ENCODE measurements at places on chromosomes 4 and X.

GRCh38 chr4:157576671-157577217 lies 356.2 kb downstream of the GRIA2 start:
- DNase-seq = no peak

DNA sequence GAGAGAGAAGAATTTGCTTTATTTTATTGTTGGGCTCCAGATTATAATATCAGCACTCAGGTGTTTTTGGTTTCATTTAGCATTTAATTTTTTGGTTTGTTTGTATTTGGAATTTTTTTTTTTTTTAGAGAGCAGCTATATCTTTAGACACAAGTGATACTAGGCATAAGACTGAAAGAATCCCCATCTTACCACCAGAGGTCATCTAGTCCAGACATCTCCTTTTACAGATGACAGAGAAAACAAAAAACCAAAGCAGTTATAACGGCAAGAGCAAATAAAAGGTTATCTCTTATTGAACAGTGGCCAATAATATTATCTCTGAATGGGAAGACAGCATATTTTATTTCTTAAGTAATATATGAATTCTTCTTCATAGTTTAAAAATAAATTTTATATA lies 22.8 kb downstream of the USP38 start:
- DNase-seq = no peak

DNA sequence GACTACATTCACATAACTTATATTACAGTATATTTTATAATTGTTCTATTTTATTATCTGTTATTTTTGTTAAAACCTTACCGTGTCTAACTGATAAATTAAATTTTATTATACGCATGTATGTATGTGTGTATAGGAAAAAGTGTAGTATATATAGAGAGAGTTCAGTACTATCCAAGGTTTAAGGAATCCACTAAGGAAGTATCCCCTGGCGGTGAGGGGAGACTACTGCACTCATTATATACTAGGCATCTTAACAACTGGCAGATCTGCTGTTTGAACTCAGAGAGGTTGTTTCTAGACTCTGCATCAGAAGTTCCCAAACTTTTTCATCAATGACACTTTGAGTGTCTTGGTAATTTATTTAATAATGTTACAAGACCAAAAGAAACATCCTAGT lies 70.9 kb downstream of the NDST4 start:
- DNase-seq = no peak

GRCh38 chrX:32798990-32799389 lies 412.4 kb downstream of the DMD start:
- DNase-seq = no peak

- no peak for DNase-seq
Measured at GRCh38 chr4:174357321-174357720, 73.6 kb downstream of the CEP44 start.

DNA sequence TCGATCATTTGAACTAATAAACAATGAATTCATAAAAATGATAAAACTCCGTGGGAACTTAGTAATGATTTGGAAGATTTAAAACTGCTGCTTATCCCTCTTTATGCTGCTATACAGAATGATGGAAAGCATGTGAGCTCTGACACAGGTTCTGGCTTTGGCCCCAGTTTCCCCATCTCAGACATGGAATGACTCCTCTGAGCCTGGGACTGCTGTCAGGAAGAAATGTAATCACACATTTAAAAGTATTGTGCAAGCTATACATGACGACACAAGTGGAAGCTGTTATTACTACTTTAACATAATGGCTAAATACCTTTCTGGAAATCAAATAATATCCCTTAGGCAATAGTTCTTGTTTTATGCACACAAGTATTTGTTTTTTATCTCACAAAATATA lies 161.7 kb downstream of the DCHS2 start:
- no peak for DNase-seq

- DNase-seq = no peak
Measured at GRCh38 chrX:112536544-112536943, 143.2 kb downstream of the LHFPL1 start.

DNA sequence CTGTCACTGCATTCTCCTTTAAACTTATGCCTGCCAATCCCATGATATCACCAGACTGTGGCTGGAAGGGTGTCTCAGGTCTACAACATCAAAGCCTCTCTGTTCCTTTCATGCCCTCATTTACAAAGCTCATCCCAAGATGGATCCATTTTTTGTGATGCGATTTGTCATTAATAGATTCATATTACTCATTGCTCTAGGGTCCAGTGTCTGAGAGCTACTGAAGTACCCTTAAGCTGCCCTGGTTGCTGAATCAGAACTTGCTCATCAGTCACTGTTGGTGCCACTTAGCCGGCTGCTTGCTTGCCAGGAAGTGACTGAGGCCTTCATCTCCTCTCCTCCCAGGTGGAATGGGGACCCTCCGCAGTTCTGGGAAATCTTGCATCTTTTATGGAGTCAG lies 395.5 kb upstream of the BOD1L1 start:
- DNase-seq = no peak

- DNase-seq = no peak
Measured at GRCh38 chr4:40583850-40584439, 45.7 kb downstream of the RBM47 start.

DNA sequence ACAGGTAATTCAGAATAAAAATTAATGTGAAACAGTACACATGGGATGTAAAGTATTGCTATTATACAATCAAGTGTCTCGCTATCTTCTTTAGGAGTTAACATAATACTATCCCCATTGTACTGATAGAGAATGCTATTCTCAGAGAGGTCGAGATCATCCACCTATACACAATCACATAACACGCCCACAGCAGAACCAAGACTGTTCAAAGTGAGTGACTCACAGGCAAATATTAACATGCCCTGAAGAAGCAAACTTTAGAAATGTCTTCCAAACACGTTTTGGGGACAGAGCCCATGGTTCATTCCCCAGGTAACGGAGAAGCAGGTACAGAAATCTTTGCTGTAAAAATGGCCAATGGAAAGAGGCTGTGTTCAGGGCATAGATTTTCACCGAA lies 50.1 kb upstream of the PHKA2 start:
- no peak for DNase-seq

GRCh38 chr4:45846016-45846415 lies 277.8 kb downstream of the GABRG1 start:
- no peak for DNase-seq

DNA sequence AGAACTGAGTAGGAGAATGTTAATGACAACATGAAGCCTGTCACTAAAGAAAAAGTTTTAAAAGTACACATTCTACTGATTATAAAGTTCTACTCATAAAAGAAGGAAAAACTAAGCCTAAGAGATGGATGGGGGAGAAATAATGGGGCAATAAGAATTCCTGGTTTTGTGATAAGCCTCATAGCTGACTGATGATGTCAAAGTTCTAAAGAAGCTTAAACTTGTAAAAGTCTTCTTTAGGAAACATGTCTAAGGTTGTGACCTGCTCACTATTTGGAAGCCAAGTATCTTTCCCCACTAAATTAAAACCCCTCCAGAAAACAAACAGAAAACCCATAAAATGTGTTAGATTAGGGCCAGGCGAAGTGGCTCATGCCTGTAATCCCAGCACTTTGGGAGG lies 232.9 kb upstream of the GIMD1 start:
- no peak for DNase-seq

- DNase-seq = no peak
Measured at GRCh38 chrX:103791228-103791627, 14.6 kb downstream of the PLP1 start.

DNA sequence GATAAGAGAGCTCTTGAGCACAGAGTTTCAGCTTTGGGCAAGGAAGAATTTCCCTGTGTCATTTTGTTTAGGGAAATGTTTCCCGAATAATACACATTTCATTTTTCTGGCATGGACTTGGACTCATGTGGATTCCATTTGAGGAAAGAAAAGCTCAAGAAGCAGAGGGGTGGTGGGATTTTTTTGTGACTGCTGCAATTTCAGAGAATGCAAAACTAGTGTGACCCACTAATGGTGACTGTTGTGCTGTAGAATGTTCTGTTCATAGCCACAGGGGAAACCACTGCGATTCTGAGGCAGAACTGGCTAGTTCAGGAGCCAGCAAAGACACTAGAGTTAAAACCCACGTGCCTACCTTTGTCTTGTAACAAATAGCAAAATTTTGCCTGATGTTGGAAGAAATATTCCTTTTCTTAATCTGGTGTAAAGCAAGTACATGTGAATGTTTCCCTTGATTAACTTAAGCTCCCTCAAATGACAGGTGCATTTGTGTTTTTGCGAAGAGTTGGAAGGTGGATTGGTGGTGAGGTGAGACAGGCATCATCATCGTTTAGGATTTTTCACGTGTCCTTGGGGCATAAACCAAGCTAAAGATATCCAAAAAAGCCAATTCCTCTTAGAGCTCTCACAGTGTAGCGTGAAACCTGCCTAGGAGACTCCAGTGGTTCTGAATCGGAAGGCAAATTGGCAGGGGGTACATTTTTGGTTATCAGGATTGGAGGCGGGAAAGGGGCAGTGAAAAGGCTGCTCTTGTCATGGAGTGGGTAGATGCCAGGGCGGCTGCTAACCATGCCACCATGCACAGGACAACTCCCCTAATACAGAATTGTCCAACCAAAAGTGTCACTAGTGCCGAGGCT lies 38.0 kb upstream of the FAM9C start:
- DNase-seq = no peak

DNA sequence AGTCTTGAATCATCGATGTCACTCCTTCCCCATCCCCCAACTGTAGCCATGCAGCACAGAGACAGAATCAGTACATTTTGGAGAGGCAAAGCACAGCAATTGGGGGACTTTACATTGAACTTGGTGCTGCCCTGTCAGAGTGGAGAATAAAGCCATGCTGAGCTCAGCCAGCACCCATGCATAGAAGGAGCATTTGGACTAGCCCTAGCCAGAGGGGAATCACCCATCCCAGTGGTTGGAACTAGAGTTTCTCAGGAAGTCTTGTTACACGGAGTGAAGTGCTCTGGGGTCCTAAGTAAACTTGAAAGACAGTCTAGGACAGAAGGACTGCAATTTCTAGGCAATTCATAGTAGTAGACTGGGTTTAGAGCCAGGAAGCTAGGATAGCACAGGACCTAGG lies 49.6 kb downstream of the STPG2 start:
- DNase-seq = no peak

- DNase-seq = no peak
Measured at GRCh38 chr4:152118819-152119553, 358.2 kb upstream of the GATB start.

DNA sequence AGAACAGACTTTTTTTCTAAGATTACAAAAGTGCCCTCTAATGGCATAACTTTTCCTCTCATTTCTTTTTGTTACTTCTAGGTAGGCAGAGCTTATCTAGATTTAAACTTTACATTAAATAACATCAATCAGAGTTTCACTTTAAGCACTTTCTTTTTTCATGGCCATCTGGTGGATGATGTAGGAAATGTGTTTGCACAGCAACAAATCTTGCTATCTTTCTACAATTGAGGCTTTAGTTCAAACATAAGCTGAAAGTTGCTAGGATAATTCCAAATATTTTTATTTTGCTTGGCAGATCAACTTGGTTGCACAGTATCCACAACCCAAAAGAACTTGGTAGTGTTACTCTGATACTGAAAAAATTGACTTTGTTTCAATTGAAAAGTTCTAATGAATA lies 22.0 kb downstream of the NDNF start:
- no peak for DNase-seq

GRCh38 chr4:95156452-95156765 lies 392.4 kb downstream of the UNC5C start:
- DNase-seq = no peak

GRCh38 chrX:129534816-129535578 lies 5.1 kb upstream of the OCRL start:
- no peak for DNase-seq

GRCh38 chrX:44915361-44915868 lies 42.4 kb downstream of the KDM6A start:
- no peak for DNase-seq

DNA sequence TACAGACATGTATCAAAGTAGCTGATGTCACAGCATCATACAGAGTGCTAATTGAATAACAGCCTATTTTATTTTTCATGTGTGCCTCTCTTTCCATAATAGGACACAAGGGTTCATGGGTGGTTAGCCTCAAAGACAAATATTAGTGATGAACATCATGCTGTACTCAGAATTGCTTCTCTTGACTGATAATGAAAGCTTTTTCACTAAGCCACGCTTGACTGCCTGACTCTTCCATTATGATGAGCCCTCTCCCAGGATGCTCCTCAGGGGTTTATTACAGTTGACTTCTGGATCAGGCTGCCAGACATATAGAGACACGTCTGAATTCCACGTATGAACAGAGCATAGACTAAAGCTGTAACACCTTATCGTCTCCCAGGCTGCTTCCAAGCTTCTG lies 2757.5 kb downstream of the PCDH7 start:
- DNase-seq = no peak

- peak; percentile 76 for DNase-seq
Measured at GRCh38 chrX:12946838-12947544, 27.9 kb upstream of the TMSB4X start.

DNA sequence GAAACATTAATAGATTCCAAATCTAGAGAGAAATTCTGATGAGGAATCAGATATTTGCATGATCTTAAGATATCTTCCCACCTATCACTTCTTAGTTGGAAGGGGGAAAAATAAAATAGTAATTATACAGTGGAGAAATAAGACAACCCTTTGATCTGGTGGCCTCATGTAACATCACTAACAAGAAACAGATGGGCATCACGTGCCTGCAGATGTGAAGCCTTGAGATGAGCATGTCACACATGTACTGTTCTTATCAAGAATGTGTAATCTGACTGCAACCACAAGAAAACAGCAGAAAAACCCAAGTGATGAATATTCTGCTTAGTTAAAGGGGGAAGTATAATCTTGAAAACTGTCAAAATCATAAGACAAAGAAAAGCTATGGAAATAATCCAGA lies 31.4 kb upstream of the NKX6-1 start:
- DNase-seq = no peak

DNA sequence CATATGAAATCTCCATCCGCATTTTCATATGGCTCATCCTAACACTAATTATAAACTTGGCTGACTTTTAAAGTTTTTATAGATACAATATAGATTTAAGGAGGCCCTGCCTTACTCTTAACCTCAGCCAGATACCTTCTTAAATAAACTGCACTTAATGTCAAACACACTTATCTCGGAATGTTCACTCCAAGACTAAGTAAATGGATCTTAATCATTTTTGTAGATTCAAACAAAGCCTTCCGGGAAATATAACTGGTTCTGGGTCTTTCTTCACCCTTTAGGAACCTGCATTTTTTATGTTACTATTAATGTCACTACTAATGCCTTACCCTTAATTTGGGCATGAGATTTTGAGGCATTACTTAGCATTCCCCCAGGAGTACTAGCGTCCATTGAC lies 43.7 kb upstream of the NDP start:
- DNase-seq = no peak

- DNase-seq = peak; percentile 18
Measured at GRCh38 chrX:45515262-45516215, 314.9 kb upstream of the DIPK2B start.

GRCh38 chr4:41213625-41214135 lies 662 bp downstream of the APBB2 start:
- no peak for DNase-seq

- peak; percentile 41 for DNase-seq
Measured at GRCh38 chrX:69158166-69158980, 6.9 kb downstream of the PJA1 start.

GRCh38 chr4:182483685-182484084 lies 240.5 kb downstream of the TENM3 start:
- DNase-seq = no peak

All from activated CD8-positive, alpha-beta memory T cell treated with anti-CD3 and anti-CD28 coated beads, Interleukin-2, amount 50 U/mL, for 4 hours (primary cell).